ENCODE measurements at places on chromosomes 4 and X. TPM values are rescaled to one million over a fixed set of nuclear protein-coding genes. Genes with fewer than 3 reads are reported as not detected.

DNA sequence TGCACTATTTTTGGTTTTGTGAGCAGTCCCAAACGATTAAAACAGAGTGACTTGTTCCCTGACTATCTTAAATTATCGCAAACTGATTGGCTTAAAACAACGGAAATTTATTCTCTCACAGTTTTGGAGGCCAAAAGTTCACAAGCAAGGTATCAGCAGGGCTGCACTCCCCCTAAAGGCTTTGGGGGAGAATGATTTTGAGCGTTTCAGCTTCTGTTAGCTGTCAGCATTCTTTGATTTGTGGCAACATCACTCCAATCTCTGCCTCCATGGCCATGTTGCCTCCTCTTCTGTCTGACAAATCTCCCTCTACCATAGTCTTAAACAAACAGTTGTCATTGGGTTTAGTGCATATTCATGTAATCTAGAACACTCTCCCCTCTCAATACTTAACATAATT lies 459.6 kb upstream of the ATOH1 start:
- DNase-seq, result no peak

- no peak for DNase-seq
Observed at GRCh38 chrX:132226169-132226568, 6.9 kb upstream of the RAP2C start.

- DNase-seq, result no peak
Observed at GRCh38 chr4:75513526-75514130, 575 bp downstream of the RCHY1 start.

The TLR3 gene
- 23.6 TPM for total RNA-seq

DNA sequence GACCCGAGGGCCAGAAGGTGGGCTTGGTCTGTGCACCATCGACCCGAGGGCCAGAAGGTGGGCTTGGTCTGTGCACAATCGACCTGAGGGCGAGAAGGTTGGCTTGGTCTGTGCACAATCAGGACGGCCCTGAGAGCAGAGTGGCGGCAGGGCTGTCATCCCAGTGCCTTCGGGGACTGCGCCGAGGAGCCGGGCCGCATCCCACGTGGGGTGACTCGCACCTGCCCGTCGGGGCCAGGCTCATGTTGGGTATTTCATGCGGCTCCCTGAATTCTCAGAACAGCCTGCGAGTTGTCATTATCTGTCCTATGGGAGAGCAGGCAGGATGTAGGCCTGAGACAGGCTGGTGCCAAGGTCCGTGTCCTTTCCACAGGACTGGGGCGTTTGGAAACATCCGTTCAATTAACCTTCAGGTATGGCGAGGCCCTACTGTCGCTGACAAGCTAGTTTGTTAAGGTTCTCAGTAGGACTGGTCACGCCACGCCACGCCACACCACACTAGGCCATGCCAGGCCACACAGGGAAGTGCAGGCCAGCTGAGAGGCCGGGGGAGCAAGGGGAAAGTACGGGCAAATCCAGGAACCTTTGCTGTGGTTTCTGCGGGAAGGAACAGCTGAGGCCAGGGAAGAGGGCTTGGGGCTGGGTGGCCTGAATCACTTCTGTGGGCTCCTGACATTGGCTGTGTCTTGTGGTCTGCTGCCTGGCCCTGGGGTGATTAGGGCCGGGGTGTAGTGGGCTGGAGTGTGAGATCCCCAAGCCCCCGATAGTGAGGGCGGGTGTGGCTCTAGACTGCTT lies 182.9 kb downstream of the AFAP1 start:
- peak; percentile 44 for DNase-seq

DNA sequence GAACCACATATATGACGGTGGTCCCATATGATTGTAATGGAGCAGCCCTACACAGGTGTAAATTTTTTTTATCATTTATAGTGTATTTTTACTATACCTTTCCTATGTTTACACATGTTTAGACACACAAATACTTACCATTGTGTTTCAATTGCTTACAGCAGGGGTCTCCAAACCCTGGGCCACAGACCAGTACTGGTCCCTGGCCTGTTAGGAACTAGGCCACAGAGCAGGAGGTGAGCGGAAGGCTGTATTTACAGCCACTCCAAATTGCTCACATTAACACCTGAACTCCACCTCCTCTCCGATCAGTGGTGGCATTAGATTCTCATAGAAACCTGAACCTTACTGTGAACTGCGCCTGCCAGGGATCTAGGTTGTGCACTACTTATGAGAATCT lies 201.8 kb upstream of the NDST4 start:
- no peak for DNase-seq

DNA sequence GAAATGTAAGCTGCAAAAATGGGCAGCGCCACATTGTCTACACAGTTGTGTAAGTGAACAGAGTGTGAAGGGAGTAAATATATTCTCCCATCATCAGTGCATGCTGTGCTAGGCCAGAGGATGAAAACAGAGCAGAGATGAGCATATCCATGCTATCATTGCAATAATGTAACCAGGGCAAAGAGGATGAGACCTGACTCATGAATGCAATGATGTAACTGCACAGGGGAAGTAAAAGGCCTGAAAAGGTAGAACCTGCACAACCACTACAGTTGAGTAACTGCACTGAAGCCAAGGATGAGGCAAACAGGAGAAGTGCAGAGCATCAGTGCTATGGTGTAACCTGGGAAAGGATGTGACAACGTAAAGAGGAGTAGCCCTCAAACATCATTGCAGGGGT lies 220.4 kb upstream of the FAM47C start:
- no peak for DNase-seq

- no peak for DNase-seq
Observed at GRCh38 chr4:8381814-8382581, 58.5 kb downstream of the ACOX3 start.

DNA sequence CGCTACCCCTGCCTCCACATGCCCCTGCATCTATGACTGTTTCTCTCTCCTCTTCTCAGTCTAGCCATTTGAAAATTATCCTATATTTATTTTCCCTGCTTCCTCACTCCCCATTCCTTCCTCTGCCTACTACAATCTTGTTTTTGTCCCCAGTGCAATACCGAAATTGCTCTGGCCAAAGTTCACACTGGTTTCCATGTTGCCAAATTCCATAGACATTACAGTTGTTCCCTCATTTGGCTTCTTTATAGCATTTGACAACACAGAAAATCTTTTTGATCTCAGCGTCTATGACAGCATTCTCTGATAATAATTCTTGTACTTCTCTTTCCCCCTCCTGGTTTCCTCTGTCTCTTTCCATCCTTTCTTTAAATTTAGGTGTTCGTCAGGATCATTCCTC lies 99.4 kb downstream of the GPR82 start:
- DNase-seq, result no peak

- DNase-seq, result no peak
Observed at GRCh38 chr4:12445711-12446235, 1017.1 kb upstream of the HS3ST1 start.

The STOX2 gene
- 4.3 TPM for total RNA-seq

The AFF1 gene
- 84.0 TPM for total RNA-seq

- no peak for DNase-seq
Observed at GRCh38 chrX:68935362-68935761, 106.5 kb downstream of the EFNB1 start.

DNA sequence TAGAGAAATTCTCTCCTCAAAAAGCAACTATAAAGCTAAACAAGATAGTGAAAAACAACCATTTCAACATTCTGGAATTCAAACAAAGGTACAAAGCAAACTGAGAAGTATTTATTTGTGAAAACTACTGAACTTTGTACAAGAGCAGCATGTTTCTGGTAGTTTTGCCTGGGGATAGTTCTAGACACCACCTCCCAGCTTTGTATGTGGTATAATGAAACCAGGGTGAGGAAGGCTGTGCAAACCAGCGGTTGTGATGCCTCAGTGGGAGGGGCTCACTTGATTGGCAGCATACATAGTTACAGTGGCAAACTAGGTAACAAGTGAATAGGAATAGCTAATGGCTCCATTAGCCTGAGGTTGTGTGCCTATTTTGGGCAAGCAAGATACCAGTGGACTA lies 18.6 kb upstream of the FRMD7 start:
- no peak for DNase-seq

DNA sequence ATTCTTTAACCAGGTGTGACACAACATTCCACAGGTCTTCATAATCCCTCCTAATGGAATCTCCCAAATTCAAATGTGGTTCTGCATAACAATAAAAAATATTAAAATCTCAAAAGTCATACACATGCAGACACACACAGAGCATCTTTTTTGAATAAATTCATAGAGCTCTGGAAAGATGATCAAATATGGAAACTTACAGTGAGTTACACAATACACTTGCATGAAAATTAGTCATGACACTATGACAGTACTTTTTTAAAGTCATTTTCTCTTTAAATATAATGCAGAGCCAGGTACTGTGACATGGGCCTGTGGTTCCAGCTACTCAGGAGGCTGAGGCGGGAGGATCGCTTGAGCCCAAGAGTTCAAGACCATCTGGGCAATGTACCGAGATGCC lies 38.9 kb downstream of the DDX60L start:
- DNase-seq, result no peak

The MTMR1 gene
- 20.2 TPM for total RNA-seq

DNA sequence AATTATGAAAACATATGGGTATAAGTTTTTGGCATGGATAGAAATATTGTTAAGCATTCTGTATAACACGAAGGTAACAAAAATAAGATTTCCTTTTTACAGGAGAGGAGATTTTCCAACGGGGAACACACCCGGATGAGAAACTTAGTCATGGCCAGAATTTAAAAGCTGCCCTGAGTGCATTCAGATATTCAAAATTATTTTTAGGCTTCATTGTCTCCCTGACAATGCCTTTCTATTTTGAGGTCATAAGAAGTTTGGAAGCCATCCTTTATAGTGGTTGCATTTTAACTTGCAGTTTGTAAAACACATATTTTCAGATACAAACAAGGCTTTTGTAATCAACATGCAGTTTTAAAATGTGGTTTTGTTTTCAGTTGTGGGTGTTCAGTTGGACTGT lies 357.5 kb upstream of the FAM47C start:
- no peak for DNase-seq

The MAGEB5 gene
- total RNA-seq, result not detected

DNA sequence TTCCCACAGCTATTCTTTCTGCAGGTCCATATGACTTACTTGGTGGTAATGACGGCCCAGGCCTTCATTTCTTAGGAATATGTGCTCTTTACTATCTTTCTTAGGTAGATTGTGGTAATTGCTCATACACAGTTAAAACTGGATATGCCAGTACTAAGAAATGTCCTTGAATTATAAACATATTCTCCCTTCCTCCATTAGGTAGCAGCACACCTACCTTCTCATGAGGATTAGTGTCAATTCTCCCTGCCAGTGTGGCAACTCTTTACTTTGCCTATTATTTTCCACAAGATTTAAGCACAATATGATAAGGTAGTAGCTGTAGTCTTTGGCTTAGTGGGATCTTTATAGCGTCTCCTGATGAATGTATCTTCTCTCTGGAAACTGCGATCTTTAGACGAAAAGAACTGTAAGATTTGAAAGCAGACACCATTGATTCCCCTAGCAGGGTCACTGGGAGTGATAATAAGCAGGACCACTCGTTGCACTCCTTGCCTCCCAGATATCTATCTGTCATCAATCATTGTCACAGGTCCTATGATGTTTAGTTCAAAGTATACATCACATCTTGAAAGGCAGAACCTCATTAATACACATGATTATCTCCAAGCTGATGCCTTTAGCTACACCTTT lies 1240.7 kb downstream of the C4orf33 start:
- DNase-seq, result no peak

The ETDA gene
- not detected for total RNA-seq

DNA sequence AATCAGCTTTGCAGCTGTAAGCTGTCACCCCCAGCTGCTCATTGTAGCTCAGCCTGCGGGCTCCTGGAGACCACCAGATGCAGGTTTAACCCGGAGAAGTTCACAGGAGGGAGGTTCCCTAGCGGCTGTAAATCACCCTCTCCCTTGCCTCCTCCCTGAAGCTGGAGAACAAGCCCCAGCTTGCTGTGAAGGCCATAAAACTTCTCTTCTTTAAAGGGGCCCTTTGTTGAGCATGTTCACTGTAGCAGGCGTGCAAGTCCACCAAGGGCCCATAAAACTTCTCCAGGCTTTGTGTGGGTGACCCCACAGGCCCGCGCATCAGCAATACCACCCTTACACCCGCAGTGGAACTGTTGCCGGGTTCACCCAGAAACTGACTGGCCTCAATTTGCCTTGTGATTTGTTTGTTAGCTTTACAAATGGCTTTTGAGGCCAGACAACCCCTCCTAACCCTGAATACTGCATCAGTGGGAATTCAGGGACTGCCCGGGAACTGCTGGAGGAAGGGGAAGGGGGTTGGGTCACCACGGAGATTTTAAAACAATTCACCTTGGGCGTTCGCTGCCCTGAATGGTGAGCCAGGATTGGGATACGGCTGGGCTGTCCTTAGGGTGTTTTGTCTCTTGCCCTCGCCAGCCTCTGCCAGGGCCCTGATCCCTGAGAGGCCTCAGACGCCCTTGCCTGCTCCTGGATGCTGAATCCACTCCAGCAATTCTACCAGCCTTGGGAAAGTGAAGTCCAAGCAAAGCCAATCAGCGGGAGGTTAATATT lies 49.5 kb upstream of the ATP6AP2 start:
- no peak for DNase-seq

DNA sequence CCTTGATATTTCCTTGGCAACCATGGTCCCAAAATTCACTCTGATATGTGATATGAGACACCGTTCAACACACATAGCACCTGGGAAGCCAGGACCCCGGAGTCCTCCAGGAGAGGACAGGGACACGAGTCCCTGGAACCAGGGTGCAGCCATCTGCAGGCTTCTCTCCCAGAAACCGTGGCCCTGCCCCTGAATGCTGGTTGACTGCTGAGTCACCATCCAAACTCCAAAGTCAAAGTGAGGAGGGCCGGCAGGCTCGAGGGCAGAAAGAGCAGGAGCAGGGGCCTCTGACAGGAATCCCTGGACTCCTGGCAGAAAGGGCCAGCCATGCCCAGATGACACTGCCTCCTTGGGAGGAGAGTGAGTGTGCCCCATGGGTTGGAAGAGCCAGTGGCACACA lies 6.9 kb upstream of the PNMA6A start:
- no peak for DNase-seq

DNA sequence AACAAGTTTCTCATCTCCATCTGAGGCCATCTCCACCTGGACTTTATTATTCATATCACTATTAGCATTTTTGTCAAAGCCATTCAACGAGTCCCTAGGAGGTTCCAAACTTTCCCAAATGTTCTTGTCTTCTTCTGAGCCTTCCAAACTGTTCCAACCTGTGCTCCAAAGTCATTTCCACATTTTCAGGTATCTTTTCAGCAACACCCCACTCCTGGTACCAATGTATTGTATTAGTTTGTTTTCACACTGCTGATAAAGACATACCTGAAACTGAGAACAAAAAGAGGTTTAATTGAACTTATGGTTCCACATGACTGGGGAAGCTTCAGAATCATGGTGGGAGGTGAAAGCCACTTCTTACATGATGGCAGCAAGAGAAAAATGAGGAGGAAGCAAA lies 385.4 kb upstream of the GATB start:
- no peak for DNase-seq

DNA sequence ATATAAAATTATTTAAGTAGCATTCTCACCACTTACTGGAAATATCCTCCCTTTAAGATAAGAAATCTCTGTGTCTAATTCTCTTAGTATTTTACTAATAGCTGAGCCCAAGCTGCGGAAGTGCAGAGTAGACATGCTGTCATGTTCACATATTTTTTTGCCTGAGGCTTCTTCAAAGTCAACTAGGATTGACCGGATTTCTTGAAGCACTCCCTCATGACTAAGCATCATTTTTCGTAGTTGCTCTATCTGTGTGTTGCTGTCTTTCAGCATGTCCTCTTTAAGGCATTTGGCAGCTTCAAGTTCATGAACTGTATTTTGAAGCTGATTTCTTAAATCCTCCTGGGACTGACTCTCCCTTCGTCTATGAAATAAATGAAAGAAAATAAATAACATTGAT lies 36.9 kb downstream of the CCDC158 start:
- DNase-seq, result no peak

Data from mucosa of descending colon (tissue), 3 donors.